ENCODE measurements at places on chromosomes 2 and 18.

- DNase-seq, result no peak
Observed at GRCh38 chr2:26982102-26982742, 11.8 kb downstream of the MAPRE3 start.

GRCh38 chr2:117794668-117795067 is 19.8 kb upstream of the DDX18 start:
- no peak for DNase-seq

DNA sequence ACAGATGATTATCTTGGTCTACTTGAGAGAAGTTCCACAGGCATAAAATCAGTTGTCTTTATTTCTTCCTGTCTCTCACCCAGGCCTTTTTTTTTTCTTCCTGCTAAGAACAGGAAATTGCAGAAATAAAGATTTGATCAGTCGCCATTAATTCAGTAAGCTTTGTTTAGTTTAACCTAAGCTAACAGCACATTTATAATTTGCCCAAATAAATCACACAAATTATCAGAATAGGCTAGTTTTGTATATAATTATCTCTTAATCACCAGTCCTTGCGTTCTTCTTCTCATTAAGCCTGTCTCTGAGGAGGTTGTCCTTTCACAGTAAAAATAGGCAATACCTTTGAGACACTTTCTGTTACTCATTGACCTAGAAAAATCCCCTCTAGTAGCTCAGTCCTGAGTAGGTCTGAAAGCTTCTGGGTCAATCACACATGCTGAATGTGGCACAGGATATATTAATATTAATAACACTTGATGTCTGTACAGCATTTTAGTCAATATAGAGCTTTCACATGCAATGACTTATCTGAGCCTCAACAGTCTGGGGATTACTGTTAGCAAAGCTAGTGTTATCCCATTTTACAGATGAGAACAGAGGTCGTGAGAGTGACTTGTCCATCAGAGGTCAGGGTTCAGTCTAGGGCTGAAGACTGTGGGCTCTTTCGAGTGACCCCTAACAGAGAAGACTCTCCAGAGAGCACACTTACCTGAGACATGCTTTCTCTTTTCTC is 11.2 kb upstream of the STK17B start:
- no peak for DNase-seq

DNA sequence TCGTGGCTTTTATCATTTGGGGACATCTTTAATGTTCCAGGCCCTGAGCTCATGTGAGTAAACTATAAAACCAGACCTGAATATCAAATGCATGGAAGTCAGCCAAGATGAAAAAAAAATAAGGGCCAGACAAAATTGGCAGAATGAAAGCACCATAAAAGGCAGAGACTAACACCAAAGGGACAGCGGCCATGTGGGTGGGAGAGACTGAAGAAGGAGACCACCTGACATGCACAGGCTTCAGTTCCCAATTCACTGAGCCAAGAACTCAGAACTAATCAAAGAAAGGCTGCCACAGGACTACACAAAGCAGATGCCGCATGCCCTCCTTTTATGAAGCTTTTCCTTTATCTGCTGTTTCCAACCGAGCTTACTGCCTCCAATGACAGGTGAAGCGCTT is 267.1 kb downstream of the RAD51AP2 start:
- DNase-seq, result no peak

DNA sequence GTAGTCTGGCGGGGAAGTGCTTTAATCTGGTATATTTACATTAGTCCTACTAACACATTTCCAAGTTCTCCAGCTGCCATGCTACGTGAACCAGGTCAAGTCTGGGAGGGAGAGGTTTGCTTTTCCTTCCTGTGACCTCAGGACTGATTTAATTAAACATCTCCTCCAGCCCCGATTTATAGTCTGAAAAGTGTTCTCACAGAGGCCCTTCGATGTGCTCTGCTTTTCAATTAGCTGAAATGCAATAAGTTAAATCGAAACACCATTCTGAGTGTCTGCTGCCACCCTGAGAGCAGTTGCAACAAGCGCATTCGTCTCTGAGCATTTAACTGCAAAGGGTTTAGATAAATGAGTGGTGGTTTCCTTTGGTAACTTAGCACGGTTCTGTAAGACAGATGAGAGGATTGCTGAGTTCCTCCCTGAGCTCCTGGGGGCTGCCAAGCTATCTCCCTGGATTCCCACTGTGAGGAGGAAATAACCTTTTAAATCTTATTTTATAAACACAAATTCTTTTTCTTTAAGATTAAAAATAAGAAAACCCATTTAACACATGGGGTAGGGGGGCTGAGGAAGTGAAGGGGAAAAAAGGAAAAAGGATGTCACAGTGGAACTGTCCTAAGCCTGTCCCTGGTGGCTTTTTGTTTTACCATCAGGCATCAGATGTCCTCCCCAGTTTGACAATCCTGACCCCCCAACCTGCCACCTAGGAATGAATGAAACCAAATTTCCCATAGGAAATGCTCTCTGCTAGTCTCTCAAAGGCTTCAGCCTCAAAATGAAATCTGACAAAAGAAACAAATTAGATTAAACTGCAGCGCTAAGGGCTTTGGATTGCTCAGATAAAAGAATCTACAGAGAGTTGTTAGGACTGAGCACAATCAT is 56.5 kb upstream of the CREB1 start:
- DNase-seq, result no peak

DNA sequence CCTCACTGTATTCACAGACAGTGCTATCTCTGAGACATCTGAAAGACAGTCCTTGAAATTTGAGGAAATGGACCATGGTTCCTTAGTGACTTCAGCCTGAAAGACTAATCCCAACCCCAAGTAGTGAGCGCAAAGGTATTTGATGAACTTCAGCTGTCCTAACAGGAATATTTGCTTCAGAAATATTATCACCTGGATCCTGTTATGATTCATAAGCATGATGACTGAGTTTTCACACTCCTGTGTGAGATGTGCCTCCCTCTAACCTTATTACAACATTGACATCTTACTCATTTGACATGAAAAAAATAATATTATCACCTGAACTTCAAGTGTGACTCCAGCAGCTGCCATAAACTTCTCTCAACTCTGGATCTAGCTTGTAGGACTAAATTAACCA is 11.6 kb upstream of the MRPL19 start:
- DNase-seq, result no peak

DNA sequence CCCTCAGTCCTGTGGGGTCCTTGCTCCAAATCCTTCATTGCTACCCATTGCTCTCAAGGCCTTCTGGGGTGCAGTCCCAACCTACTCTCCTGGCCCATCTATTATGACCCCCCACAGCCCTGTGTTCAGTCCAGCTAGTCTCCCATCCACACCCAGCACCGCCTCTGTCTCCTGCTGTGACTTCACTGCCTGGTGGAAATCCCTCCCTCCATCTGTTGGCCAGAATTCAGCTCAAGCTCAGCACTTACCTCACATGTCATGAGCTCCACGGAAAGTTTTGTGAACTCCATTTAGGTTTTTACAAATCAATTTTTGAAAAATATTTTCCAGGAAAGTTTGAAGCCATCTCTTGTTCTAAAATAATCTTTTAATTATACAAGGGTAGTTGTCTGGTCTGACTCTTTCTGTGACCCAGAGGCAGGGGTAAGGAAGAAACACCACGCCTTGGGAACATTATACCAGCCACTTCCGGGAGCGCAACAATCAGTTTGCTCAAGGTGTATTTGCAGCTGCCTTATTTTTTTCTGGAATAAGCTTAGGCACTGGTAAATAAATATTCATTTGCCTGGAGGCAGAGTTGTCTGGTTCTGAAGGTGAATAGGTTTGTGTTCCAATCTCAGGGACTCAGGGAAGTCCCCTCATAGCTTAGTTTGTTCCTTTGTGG is 110.8 kb downstream of the VIT start:
- DNase-seq, result no peak

- DNase-seq, result no peak
Observed at GRCh38 chr18:53701697-53702096, 522.8 kb downstream of the MBD2 start.

GRCh38 chr2:186605041-186605440 is 15.2 kb downstream of the ITGAV start:
- no peak for DNase-seq

DNA sequence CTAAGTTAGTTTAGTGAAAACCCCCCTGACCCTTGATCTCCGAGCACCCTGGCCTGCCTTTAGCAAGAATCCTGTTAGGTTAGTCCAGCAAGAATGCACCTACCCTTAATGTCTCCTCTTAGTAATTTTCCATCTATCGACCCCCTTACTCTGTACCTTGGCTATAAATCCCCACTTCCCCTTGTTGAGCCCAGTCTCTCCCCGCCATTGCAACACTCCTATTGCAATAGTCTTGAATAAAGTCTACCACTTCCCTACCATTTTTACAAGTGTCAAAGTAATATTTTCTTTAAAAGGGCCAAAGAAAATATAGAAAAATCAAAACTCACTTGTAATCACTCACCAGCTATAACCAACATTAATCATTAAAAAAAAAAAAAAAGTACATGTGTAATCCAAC is 4.2 kb upstream of the ZBTB7C start:
- no peak for DNase-seq

GRCh38 chr2:84801811-84802210 is 79.1 kb downstream of the TRABD2A start:
- DNase-seq, result no peak

GRCh38 chr2:65919550-65920188 is 487.3 kb upstream of the SPRED2 start:
- DNase-seq, result no peak

DNA sequence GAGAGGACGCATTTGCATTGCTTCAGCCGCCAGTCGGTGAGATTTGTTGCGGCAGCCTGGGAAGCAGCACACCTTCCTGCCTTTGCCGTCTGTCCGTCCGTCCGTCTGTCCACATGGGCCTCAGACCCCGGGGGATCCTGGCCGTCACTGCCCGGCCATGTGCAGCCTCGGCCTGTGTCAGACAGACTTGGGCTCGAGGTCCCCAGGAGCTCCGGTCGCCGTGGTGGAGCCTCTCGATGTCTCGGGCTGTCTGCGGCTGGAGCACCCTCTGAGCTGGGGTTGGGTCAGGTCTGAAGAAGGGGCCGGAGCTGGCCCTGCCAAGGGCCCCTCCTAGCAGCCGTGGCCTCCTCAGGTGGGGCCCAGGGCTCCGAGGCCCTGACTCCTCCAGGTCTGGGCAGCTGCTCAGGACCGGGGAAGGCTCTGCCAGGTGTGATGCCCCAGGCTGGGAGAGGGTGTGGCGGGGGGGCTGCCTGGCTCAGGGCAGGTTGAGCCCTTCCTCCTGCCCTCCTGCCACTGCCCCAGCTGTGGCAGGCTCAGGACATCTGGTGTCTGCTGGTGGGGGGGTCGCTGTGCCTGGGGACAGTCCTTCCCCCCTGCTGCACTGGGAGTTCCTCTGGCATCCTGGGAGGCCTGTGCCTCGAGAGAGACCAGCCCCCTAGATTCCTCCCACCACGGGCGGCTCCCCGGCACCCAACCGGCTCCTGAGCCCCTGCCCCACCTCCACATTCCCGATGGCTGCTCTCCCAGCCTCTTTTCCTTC is 11.8 kb downstream of the NEU4 start:
- DNase-seq, result no peak

GRCh38 chr2:27710640-27711430 is 47.1 kb downstream of the SLC4A1AP start:
- DNase-seq, result no peak

GRCh38 chr2:109066917-109067597 is 61.9 kb upstream of the SH3RF3 start:
- DNase-seq, result no peak

DNA sequence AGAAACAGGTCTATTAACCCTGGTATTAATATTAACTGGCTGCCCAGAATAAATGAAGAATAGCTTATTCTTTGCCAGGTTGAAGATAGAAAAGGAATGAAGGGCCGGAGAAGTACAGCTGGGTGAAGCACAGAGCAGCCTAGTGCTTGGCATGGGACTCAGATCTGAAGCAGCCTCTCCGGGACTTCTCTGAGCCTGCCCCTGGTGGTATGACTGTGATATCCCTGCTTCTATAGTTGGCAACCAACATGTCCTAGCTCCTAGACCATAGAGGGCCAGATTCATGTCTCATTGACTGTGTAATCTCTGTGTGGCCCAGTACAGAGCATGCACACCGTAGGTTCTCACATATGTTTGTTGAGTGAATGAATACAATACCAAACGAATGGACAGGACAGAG is 107.8 kb downstream of the MSH2 start:
- DNase-seq, result no peak

DNA sequence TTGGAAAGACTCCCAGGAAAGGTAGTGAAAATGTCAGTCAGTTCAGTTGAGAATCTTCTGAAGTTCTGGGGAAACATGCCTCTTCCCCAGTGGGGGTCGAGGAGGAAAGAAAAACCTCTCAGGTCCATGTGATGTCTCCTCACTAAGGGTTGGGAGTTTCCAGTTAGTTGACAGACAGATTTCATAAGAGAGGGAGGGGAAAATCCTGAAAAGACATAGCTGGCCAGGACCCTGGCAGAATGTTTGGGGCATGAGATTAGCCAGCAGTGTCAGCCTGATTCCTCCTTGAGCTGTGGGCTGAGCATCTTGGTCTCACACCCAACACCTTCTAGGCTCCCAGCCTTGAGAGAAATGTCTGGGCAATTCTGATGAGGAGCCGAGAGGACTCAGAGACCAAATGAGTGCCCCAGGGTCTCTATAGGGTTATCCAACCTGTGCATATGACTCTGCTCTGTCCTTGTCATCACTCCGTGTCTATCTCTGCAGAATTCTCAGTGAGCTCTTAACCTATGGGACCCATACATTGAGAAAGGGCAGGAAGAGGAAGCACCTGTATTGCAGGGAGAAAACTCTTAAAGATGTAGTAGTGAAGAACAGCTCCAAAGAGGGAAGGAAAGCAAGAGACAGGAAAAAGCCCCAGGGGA is 13.9 kb downstream of the BMP10 start:
- DNase-seq, result no peak

GRCh38 chr2:19860022-19860421 is 41.8 kb downstream of the TTC32 start:
- DNase-seq, result no peak

DNA sequence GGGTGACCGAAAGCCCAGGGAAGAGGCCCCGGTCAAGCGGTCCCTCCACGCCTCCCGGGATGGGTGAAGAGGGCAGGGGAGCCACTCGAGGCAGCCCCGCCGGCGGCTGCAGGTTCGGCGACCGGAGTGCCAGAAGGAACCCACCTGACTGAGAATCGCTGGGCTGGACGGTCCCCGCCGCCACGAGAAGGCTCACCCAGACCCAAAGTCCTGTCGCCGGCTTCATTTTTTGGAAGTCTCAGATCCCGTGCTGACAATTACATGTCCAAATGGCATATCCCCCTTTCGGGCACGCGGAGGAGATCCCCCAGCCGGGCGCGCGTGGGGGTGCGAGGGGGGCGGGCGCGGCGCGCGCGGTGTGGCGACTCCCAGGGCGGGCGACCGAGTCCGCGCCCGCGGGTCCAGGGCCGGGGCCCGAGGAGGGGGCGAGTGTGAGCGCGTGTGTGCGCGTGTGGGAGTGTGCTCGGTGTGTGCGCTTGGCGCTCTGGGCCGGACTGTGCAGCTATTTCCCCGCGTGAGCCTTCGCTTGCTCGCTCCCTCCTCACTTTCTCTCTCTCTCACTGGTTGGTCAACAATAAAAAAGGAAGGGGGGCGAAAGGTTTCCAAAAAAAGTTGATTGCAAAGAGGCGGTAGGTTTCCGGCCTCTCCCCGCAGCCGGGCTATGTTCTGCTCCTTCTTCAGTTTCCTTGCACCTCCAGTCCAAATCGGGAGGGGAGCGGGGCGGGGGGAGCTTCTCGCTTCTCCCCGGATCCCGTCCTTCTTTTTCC is at the start of gene ERBB4:
Gene ERBB4, minus strand, starts transcription at position 498 of the 767 bp plus-strand sequence. Its CDS starts 272 bp downstream, at position 226.
- no peak for DNase-seq

All from stimulated activated CD4-positive, alpha-beta T cell treated with anti-CD3 and anti-CD28 coated beads, Interleukin-1b, Interleukin-23, amount 100 ng/mL, for 4 hours (primary cell).